ENCODE measurements at places on chromosomes 12 and 14. TPM values are rescaled to one million over a fixed set of nuclear protein-coding genes. Genes with fewer than 3 reads are reported as not detected.

DNA sequence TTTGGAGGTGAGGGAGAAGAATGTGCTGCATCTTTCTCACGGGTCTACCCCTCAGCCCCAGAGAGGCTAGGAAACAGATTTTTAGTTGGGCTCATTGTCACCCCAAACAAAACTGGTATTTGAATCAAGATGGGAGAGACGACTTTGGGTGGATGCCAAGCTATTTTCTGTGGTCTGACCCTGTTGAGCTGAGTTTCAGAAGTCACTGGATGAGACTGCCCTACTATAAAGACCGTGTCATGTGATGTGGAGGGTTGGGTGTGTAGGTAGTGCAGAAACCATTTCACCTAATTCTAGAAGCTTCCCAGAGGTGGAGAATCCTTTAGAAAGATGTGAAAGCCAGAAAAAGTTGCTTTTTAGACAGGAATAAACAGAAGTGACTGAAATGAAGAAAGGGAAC is 60.2 kb downstream of the IFT43 start:
- H3K27me3 ChIP-seq, result no peaks in the 10 kb centered on the region
- H3K36me3 ChIP-seq, result peaks cover 13% of the 10 kb centered on the region
- H3K4me1 ChIP-seq, result no peaks in the 10 kb centered on the region
- H3K4me3 ChIP-seq, result no peak overlapping the region
- no peak overlapping the region for H3K27ac ChIP-seq

- no peaks in the 10 kb centered on the region for H3K36me3 ChIP-seq
- DNase-seq, result no peak
- H3K27ac ChIP-seq, result no peak overlapping the region
Observed at GRCh38 chr12:57469296-57470164, 9.9 kb downstream of the GLI1 start.

DNA sequence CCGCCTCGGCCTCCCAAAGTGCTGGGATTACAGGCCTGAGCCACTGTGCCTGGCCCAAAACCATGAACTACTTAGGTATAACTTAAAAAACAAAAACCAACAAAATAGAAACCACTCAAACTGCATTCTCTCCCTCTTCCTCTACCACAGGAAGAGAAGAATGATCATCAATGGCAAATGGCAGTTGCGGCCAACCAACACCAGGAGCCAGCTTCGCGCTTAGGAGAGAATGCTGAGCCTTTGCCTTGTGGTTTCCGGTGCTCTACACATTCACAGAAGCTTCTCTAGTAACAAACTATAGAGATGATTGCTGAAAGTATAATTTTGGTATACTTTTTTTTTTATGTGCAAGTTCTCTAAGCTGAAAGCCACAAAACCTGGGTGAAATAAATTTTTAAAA is 17.1 kb downstream of the CATSPERB start:
- H3K27ac ChIP-seq, result no peak overlapping the region
- H3K36me3 ChIP-seq, result no peaks in the 10 kb centered on the region
- no peak overlapping the region for H3K4me3 ChIP-seq
- H3K27me3 ChIP-seq, result no peaks in the 10 kb centered on the region

The SCN8A gene
- 1.4 TPM for polyA plus RNA-seq

- no peaks in the 10 kb centered on the region for H3K27me3 ChIP-seq
- peak overlapping the region; percentile 85 for H3K4me3 ChIP-seq
- peak; percentile 29 for DNase-seq
- H3K4me1 ChIP-seq, result peaks cover 18% of the 10 kb centered on the region
- peak overlapping the region; percentile 99 for H3K27ac ChIP-seq
- H3K36me3 ChIP-seq, result peaks cover 4% of the 10 kb centered on the region
Observed at GRCh38 chr14:74491956-74492775, 939 bp downstream of the NPC2 start.

- no peak for DNase-seq
- no peak overlapping the region for H3K4me3 ChIP-seq
- H3K4me1 ChIP-seq, result peaks cover 20% of the 10 kb centered on the region
- no peak overlapping the region for H3K27ac ChIP-seq
- peaks cover 52% of the 10 kb centered on the region for H3K36me3 ChIP-seq
Observed at GRCh38 chr14:22920697-22921096, 1.7 kb upstream of the RBM23 start.

The KNTC1 gene
- 37.1 TPM for polyA plus RNA-seq

- DNase-seq, result no peak
- peaks cover 17% of the 10 kb centered on the region for H3K4me1 ChIP-seq
- no peak overlapping the region for H3K27ac ChIP-seq
- H3K36me3 ChIP-seq, result peaks cover 29% of the 10 kb centered on the region
- H3K27me3 ChIP-seq, result no peaks in the 10 kb centered on the region
Observed at GRCh38 chr12:130879212-130879686, 7.4 kb downstream of the RAN start.

The FGF6 gene
- 0.07 TPM for polyA plus RNA-seq

The MAGOHB gene
- polyA plus RNA-seq, result 24.1 TPM

GRCh38 chr14:24840204-24840893 is 206.4 kb upstream of the GZMB start:
- no peak for DNase-seq
- H3K27me3 ChIP-seq, result no peaks in the 10 kb centered on the region
- no peak overlapping the region for H3K4me3 ChIP-seq
- peaks cover 44% of the 10 kb centered on the region for H3K4me1 ChIP-seq

DNA sequence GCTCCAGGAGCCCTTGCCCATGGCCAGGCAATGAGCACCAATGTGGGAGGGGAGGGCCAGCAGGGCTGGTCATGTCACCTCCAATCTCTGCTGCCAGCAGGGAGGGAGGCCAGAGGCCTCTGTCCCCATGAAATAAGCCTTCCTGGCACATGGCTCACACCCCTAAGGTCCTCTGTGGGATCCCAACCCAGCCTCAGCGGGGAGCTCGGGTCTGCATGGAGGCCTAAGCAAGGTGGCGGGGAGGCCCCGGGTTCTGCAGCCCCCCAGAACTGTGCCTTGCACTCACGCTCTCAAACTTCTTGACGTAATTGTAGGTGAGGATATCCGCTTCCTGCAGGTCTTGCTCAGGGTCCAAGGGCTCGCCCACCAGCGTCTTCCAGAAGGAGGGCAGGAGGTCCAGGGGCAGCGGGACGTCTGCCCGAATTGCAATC is 41.7 kb downstream of the TRAFD1 start:
- no peaks in the 10 kb centered on the region for H3K4me1 ChIP-seq
- H3K36me3 ChIP-seq, result peaks cover 75% of the 10 kb centered on the region
- H3K4me3 ChIP-seq, result no peak overlapping the region
- no peaks in the 10 kb centered on the region for H3K27me3 ChIP-seq
- DNase-seq, result no peak
- no peak overlapping the region for H3K27ac ChIP-seq

The MAPKAPK5 gene
- 56.7 TPM for polyA plus RNA-seq

GRCh38 chr12:46965880-46966279 is 113.5 kb upstream of the PCED1B start:
- no peak overlapping the region for H3K27ac ChIP-seq
- no peak overlapping the region for H3K4me3 ChIP-seq
- DNase-seq, result no peak
- peaks cover 6% of the 10 kb centered on the region for H3K27me3 ChIP-seq
- H3K36me3 ChIP-seq, result no peaks in the 10 kb centered on the region

- no peaks in the 10 kb centered on the region for H3K36me3 ChIP-seq
- H3K4me3 ChIP-seq, result no peak overlapping the region
- H3K4me1 ChIP-seq, result no peaks in the 10 kb centered on the region
- DNase-seq, result no peak
Observed at GRCh38 chr12:47835831-47836155, 16.1 kb upstream of the HDAC7 start.

The CARMIL3 gene
- polyA plus RNA-seq, result 2.4 TPM

GRCh38 chr12:132827763-132828703 is 636 bp downstream of the GOLGA3 start:
- H3K27ac ChIP-seq, result peak overlapping the region; percentile 79
- no peak for DNase-seq
- peaks cover 9% of the 10 kb centered on the region for H3K4me1 ChIP-seq
- H3K27me3 ChIP-seq, result no peaks in the 10 kb centered on the region

DNA sequence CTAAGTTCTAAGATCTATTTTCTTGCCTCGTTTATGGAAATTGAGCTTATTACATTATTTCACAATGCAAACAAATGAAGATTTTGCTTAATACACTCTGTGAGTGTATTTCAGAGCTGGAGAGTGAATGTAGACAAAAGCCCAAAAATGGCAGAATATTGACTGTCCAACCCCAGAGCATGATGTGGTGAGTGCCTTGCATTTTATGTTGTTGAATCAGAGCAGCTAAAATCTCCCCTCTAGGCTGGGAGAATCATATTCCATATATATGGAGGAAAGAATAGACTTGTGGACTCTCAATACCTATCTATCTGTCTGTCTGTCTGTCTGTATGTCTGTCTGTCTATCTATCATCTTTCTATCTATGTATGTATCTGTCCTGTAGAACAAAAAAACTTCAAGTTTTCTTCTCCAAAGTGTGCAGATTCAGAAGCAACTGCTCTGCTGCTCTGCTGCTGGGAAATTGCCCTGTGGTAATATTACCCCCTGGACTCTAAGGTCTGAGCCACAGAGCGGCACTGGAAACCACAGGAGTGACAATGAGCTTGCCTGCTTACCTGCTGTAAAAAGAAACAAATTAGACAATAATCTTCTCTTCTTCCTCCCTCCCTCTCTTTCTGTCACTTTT is 209.4 kb upstream of the PRICKLE1 start:
- H3K4me1 ChIP-seq, result no peaks in the 10 kb centered on the region
- no peak overlapping the region for H3K27ac ChIP-seq
- H3K27me3 ChIP-seq, result no peaks in the 10 kb centered on the region
- DNase-seq, result no peak
- H3K36me3 ChIP-seq, result no peaks in the 10 kb centered on the region

DNA sequence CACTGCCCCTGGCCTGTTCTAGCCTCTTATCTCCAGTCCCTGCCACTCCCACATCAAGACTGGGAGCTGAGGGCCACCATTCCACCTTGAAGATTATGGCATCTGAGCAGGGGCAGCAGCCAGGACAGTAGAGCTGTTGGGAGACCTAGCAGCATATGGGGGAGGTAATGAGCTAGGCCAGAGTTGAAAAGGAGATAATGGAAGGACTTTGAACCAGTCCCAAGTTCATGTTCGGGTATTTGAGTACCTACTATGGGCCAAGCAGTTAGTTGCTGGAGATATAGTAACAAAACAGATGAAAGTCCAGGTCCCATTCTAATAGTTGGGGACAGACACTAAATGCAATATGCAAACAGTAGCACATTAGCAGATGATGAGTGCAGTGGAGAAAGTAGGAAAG is 151.5 kb downstream of the PLXNC1 start:
- H3K4me1 ChIP-seq, result peaks cover 9% of the 10 kb centered on the region
- peaks cover 29% of the 10 kb centered on the region for H3K36me3 ChIP-seq
- H3K4me3 ChIP-seq, result no peak overlapping the region
- H3K27me3 ChIP-seq, result no peaks in the 10 kb centered on the region
- peak; percentile 73 for DNase-seq
- H3K27ac ChIP-seq, result peak overlapping the region; percentile 73

DNA sequence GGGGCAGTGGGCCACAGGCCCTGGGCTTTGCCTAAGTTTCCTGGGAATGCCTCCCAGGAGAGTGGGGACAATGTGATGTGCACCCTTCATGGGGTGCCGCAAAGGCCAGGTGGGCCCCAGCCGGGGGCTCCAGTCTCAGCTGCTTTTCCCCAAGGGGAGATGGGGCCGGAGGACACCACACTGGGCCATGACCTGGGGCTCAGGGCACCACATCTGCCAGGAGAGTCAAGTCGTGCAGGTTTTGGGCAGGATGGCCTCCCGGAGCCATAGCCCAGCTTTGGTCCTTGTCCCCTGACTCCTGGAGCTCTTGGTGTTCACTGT is 12.2 kb downstream of the HIP1R start:
- DNase-seq, result no peak
- H3K4me3 ChIP-seq, result no peak overlapping the region
- no peaks in the 10 kb centered on the region for H3K27me3 ChIP-seq

All from large intestine (tissue), 12 donors.